ENCODE measurements at places on chromosomes 5 and 9.

- DNase-seq, result no peak
Observed at GRCh38 chr9:79003514-79003913, 568.3 kb upstream of the TLE4 start.

DNA sequence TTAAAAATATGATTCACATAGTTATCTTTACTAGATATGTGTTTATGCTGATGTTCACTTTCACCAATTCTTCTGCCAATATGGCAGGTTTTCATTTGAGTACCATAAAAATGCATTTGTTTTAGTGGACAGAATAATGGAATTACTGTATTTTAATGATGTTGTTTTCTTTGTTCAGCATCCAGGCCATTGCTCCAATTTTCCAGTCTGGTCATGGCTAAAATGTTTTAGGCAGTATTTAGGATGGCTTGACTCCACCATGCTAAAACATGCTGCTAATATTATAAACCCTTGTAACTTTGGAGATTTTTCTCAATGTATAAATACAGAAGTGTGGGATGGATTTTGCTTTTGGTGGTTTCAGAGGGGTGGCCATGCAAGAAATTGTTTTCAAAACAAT, 273.0 kb upstream of the RPS23 start:
- DNase-seq, result no peak

DNA sequence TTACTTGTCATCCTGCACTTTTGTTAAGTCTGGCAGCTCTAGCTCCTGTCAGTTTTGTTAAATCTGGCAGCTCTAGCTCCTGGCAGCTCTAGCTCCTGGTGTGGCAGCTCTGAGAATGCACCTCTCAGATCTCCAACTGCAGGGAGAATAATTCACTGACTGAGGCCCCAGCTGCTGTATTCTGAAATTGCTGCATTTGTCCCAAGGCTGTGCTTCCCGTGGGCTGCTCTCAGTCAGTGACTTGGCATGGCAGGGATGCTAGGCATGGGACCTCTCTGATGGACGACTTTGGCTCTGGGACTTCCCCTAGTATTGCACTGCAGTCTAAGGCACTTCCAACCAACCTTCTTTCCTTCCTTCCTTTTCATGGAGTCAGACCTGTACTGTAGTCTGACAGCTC, 475.7 kb downstream of the CCDC171 start:
- no peak for DNase-seq

DNA sequence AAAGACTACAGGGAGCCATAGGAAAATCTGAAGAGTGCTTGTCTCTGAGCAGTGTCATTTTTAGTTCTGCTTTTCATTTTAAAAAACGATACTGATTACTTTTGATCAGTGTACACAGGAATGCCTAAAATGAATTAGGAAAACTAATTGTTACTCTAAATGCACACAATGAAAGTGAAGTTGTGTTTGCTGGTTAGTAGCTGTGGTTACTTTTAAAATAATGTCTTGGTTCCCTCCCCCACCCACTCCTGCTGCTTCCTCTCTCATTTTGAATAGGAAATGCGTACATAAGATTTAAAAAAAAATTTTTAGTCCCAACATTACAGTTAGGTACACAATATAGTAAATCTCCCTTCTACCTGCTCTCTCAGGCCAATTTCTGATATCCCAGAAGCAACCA, 47.5 kb upstream of the PLPP1 start:
- peak; percentile 34 for DNase-seq

DNA sequence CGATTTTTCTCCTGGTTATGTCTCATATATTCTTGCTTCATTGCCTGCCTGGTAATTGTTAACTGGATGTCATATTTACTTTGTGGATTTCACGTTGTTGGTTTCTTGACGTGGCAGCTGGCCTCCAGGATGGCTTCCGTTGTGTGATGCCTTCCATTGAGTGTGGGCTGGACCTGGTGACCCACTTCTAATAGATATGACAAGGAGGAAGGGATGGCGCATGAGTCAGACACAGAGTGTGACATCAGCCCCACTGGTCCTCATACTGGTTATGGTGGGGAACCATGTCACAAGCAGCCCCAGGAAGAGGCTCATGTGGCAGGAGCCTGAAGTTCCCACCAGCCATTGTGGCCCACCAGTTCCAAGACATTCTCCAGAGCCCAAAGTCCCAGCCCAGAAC, 6.4 kb upstream of the PAEP start:
- DNase-seq, result no peak

DNA sequence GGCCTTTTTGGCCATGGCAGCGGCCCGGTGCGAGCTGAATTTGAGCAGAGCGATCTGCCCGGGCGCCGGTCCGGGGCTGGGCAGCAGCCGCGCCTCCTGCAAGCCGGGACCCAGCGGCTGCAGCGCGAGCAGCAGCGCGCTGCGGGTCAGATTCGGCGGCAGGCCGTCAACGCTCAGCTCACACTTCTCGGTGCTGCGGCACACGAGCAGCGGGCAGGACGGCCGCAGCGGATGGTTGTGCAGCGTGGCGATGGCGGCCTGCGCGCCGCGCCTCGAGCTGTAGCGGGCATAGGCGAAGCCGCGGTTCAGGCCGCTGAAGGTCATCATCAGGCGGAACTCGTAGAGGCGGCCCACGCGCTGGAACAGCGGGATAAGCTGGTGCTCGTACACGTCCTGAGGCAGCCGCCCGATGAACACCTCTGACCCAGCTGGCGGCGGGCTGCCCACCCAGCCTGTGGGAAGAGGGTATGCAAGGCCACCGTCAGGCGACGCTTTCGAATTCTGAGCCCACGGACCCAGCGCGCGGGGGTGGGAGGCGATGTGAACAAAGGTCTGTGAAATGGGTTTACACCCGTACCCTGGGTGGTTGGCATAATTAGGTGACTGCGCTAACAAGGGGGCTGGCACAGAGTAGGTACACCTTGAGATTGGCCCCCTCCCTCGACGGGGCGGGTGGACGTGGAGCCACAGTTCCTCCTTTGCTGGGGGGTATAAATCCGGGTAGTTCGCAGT, 755 bp downstream of the DND1 start:
- DNase-seq, result no peak
